ENCODE measurements at places on chromosomes 3 and 15.

DNA sequence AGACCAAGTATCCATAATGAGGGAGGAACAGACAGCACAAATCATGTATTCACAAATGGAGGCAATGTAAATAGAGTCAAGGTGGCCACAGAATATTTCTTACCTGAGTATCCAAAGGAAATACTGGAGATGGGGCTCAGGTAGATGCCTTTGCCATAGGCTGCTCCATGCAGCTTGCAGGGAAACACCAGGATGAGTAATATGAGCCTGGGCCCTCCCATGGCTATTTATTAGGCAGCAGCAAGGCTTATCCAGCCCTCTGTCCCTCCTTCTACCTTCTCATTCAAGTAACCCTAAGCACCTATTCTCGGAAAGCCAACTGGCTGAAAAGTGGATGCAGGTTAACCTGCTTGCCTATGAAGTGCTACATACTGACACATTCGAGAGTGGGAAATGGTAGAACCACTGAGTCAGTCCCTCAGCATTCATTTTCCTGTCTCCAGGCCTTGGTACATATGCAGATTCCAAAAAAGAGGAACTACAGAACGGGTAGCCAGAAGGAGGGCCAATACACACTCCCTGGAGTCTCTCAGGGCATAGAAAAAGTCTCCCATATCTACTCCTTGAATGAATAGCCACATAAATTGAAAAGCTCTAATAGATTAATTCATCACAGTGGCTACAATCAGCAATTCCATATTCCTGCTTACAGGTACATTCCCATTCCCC is 18.3 kb upstream of the PKM start:
- no peak for DNase-seq

DNA sequence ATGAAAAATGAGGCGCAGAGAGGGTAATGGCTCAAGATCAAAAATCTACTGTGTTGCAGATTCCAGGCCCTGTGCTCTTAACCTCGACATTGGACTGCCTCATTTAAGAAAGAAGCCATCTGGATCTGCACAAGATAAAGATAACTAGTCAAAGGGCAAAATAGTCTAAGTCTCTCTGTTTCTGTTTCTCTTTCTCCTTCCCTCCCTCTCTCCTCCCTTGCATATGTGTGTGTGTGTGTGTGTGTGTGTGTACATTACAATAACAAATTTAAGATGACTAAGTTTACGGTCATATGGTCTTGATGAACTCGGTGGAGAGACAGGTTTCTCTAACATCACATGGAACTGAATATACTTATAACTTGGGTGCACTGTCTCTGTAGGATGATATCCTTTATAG is 69.2 kb downstream of the MEIS2 start:
- peak; percentile 57 for DNase-seq

DNA sequence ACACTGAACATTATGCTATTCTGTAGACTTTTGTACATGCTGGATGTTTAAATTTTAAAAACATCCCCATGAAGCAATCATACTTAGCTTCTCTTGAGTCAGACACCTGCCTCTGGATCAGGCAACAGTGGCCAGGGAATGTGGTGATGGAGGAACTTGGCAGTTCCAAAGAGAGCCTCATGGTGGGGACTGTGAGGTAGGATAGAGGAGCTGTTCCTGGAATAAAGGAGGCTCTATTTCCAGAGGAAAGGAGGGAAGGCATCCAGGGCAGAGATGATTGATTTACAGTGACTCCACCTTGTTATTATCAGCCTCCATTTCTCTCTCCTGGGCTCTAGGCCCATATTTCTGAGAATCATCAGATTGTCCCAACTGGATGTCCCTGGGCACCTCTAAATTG is 35.0 kb upstream of the ABHD17C start:
- peak; percentile 34 for DNase-seq

- no peak for DNase-seq
These were observed 10.3 kb downstream of the TIMP4 start for GRCh38 chr3:12148183-12148940.

DNA sequence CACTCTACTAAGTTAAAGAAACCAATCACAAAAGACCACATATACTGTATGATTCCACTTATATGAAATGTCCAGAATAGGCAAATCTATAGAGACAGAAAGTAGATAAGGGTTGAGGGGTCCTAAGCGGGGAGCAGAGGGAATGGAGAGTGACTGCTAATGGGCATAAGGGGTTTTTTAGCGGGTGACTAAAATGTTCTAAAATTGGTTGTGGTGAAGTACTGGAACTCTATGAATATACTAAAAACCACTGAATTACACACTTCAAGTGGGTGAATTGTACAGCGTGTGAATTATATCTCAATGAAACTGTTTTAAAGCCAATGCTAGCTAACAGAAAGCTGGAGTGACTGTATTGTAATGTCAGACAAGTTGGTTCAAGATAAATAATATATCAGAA is 33.3 kb downstream of the KPNA1 start:
- no peak for DNase-seq

DNA sequence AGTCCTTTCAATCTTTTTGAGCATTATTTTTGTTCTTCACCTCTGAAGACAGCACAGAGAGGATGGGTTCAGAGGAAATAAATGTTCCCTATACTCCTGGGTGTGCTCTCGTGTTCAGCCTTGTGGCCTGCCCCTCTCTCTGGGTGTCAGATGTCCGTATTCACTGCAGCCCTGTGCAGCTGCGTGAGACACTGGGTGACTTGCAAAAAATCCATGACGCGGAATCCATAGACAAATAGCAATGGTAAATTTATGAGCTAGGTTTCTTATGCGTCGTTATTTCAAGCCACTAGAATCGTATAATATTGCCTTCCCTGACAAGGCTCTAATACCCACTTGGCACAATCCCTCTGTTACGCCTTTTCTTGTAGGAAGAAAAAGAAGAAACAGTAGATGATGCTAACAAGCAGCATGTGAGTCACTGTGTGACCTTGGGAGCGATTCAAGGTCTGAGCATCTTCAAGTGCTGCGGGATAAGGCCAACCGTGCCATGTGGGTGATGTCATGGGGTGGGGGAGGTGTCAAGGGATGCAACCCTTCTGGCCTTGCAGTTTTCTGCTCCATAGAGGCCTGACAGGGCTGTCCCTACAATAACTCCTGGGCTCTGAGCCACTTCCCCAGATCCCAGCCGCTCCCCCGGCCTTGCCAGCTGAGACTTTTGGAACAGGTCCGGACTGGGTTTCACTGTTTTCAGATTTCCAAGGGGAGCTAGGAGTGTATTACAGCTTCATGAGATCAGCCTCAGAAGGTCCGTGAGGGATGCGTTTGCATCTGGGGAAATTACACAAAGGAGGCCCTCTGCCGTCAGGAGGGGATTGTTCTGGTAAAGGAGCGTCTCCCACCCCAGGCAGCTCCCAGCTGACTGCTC is 47.6 kb upstream of the POMGNT2 start:
- DNase-seq = peak; percentile 66

DNA sequence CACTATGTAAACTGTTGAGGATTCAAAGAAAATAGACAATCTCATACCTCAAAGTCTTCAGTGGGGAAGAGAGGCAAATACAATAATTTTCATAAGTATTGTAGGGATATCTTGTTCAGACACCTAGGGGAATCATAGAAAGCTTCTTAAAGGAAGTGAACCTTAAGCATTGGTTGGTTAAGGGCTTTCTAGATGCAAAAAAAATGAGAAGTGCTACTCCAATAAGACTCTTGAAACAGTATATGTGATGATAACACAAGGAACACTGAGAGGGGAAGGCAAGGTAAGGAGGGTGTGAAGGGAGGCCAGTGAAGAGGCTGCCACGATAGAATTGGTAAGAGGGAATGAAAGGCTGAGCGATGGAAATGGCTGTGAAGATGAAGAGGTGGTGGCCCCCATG is 104.1 kb downstream of the TPRG1 start:
- DNase-seq = no peak

DNA sequence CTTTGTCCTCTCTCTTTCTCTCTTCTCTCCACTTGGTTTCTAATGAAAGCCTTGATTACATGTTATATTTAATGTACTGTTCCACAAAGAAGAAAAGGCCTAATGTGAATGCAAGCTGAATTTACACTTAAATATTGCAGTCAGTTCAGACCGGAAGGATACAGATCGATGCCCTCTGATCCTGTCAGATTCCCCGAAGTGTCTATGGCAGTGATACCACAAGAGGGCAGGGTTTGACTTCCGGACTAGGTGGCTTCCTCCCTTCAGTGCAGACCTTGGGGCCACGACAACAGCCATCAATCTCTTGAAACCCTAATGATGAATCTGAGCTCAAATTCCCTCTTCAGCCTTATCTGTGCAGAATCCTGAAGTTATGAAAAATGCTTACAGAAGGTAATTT is 29.5 kb downstream of the AGTR1 start:
- DNase-seq = peak; percentile 60

- DNase-seq = peak; percentile 26
These were observed 55.2 kb downstream of the TMOD3 start for GRCh38 chr15:51884517-51885236.

GRCh38 chr3:192253138-192253887 is 474.0 kb downstream of the FGF12 start:
- DNase-seq = no peak

GRCh38 chr15:90790057-90790456 is 72.9 kb downstream of the BLM start:
- DNase-seq = no peak

DNA sequence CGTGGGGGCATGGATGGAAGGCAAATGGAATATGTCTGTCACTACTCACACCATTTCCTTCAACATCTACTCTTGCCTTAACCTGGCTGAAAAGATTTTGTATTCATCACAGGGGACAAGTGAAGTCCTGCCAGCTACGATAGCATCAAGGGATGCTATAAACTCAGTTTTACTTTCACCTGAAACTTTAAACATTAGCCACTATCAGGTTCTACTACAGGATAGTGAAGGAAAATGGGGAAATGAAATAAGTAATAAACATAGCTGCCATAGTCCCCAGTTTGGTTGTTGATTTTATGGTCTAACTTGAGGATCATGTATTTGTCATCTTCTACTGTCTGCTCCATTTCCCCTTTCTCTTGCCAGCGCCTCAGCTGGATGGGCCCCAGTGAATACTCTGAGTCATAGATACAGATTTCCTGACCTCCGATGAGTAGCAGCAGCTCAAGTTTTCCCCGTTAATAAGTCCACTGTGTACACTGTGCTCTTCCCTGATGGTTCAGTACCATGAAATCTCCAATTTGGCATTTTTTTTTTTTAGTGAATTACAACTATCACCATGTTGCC is 338.2 kb upstream of the SLCO3A1 start:
- peak; percentile 72 for DNase-seq

DNA sequence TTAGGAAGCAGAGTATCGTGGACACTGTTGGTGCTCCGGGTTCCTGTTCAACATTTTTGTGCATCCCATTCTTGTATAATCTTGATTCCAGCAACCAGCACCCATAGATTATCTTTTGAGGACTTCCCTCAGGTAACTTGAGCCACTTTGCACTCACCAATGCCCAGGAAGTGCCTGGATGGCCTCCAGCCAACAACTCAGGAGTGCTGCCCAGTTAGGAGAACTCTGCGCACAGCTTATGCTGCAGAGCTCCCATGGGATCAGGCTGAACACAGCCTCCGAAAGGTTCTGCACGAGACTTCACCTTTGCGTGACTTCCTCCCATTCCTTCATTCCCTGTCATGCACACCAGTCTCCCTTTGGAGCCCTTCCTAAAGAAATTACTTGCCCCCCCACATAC is 64.3 kb upstream of the LRRN1 start:
- no peak for DNase-seq

DNA sequence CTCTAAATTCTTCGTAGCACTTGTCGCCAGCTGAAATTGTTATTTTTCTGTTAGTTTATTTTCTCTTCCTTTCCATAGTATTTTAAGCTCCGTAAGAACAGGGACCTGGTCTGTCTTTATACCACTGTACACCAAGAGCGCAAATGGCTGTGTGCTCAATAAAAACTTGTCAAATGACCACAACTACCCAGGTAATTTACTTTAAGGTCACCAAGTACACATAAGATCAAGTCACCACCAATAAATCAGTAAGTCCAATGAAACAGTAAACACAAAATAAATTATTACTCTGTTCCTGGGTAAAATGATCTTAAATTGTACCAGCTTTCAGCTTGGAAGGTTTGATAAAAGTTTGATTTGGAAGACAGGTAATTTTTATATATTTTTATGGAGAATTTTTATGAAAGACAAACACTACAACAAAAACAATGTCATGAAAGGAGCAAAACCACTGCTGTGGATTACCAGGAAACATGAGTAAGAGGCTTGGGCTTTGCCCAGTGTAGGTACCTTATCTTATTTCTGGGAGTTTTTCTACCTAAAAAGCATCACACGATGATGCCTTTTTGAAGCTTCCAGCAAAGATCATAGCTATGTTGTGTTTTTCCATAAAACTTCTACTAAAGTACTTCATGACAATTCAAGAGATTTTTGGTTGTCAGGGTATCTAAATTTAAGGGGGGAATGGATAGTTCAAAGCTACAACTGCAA is 406.8 kb downstream of the SHQ1 start:
- no peak for DNase-seq
